Pancreas (tissue), 10 donors: ENCODE measurements at places on chromosomes 12 and 14. TPM values are rescaled to one million over a fixed set of nuclear protein-coding genes. Genes with fewer than 3 reads are reported as not detected.

- no peaks in the 10 kb centered on the region for H3K4me1 ChIP-seq
- no peaks in the 10 kb centered on the region for H3K36me3 ChIP-seq
- no peak overlapping the region for H3K4me3 ChIP-seq
- no peak overlapping the region for H3K27ac ChIP-seq
- H3K27me3 ChIP-seq, result no peaks in the 10 kb centered on the region
These were observed 201.2 kb downstream of the SLC41A2 start for GRCh38 chr12:104756901-104757300.

The ANKRD13A gene
- 10.7 TPM for polyA plus RNA-seq

DNA sequence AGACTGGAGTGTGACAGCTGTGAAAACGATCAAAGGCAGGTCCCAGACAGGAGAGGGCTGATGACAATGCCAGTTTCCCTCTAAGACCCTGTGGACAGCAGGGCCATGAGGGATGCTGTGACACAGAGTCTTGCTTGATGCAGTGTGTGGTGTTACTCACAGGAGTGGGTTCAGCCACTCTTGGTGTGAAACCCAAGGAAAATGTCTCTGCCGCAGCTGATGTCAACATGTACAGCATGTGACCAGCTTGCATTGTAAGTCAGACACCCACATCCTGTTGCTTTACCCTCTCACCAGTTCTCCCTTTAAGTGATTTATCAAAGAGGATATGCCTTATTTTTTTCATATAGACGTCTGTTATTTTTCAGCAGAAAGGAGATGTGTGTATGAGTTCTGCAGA lies 268.6 kb downstream of the BTG1 start:
- H3K27me3 ChIP-seq, result no peaks in the 10 kb centered on the region
- no peak overlapping the region for H3K27ac ChIP-seq
- no peak overlapping the region for H3K4me3 ChIP-seq
- no peak for DNase-seq
- H3K4me1 ChIP-seq, result no peaks in the 10 kb centered on the region

GRCh38 chr12:132458846-132459641 lies 30.9 kb upstream of the FBRSL1 start:
- H3K27ac ChIP-seq, result no peak overlapping the region
- no peaks in the 10 kb centered on the region for H3K36me3 ChIP-seq
- DNase-seq, result no peak
- H3K27me3 ChIP-seq, result peaks cover 3% of the 10 kb centered on the region

DNA sequence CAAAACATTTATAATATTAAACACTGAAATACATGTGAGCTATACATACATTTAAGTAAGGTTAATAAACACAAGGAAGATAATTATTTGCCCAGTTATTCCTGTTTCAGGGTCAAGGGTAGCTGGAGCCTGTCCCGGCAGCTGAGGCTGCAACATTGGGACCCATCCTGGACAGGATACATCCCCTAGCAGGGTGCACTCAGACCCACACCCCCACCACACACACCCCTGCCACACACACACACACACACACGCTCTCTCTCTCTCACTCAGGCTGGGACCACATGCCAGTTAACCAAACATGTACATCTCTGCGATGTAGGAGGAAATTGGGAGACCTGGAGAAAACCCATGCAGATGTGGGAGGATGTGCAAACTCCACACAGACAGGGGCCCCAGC lies 112.6 kb upstream of the TMCC3 start:
- H3K36me3 ChIP-seq, result no peaks in the 10 kb centered on the region
- no peak for DNase-seq
- no peak overlapping the region for H3K27ac ChIP-seq
- H3K4me1 ChIP-seq, result no peaks in the 10 kb centered on the region
- no peaks in the 10 kb centered on the region for H3K27me3 ChIP-seq
- no peak overlapping the region for H3K4me3 ChIP-seq

The IL26 gene
- not detected for polyA plus RNA-seq
